Left lung (tissue), 14 donors: ENCODE measurements at places on chromosomes 16 and 17. TPM values are rescaled to one million over a fixed set of nuclear protein-coding genes. Genes with fewer than 3 reads are reported as not detected.
A peak's percentile ranks its signal among the peaks of the same experiment; 100 is the strongest.

The KAT8 gene
- 59.6 TPM for polyA plus RNA-seq

The DPEP3 gene
- polyA plus RNA-seq, result not detected

The PROCA1 gene
- 6.1 TPM for polyA plus RNA-seq

The FOXF1 gene
- polyA plus RNA-seq, result 44.8 TPM

The PRM1 gene
- not detected for polyA plus RNA-seq

The NRN1L gene
- polyA plus RNA-seq, result 2.6 TPM

The RNF40 gene
- 96.3 TPM for polyA plus RNA-seq

The RAB40C gene
- polyA plus RNA-seq, result 25.4 TPM

The GPR179 gene
- polyA plus RNA-seq, result 0.31 TPM

GRCh38 chr17:68777243-68777855 is 176.2 kb upstream of the FAM20A start:
- DNase-seq, result peak; percentile 79

- DNase-seq, result no peak
Observed at GRCh38 chr16:73840728-73841127, 455.9 kb upstream of the PSMD7 start.

- no peak for DNase-seq
Observed at GRCh38 chr17:82930043-82930923, 90.5 kb upstream of the ZNF750 start.

DNA sequence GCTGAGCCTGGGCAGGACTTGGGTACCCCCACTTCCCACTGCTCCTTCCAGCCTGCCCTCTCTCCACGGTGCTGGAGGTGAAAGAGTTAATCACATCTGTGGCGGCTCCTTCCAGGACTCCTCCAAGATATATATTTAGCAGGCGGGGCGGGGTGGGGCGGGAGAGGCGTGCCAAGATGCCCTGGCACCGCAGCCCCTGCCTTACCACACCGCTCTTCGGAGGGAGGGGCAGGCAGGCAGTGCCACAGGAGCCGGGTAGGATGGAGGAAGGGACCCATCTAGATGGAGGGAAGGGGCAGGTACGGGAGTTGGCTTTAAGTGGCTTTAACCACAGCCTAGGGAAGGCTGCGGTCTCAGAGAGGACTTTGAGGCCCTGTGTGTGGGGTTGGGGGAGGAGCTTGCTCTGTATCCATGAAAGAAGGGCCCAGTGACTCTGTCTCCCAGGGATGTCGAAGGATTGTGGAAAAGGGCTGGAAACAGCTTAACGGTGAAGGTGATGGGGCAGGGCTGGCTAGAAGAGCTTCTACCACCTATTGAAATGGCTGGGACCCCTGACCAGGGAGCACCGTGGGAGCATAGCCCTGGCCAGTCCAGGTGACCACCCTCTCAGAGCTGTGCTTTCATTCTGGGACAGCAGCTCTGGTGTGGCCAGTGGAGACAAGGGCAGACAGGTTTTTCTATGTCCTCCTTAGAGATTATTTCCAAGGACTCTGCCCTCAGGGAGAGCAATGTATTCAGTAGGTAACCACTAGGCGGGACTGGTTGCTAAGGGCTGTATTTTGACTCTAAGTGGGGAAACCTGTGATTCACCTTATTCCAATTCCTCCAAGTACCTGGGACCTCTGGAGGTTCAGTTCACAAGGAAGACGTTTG is 13.0 kb downstream of the GPR142 start:
- DNase-seq, result no peak

DNA sequence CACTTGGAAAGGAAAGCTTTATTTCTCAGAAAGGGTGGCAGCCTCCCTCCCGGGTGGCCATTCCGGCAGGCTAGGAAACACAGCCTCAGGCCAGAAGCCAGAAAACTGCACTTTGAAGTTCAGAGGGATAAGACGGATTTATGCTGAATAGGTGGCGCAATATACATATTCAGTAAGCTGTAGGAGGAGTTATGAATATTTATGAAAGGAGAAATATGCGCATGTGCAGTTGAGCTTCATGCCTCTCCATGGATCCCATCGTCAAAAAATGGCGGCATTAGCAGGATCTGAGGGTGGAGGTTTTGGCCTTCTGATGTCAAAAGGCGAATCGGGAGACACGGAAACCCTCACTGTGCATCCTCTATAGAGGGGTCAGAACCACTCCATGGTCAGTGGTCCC is 82.3 kb downstream of the KATNIP start:
- DNase-seq, result no peak

GRCh38 chr17:64152428-64153125 is 22.6 kb upstream of the ERN1 start:
- no peak for DNase-seq

GRCh38 chr17:66438101-66438500 is 135.7 kb downstream of the PRKCA start:
- no peak for DNase-seq

DNA sequence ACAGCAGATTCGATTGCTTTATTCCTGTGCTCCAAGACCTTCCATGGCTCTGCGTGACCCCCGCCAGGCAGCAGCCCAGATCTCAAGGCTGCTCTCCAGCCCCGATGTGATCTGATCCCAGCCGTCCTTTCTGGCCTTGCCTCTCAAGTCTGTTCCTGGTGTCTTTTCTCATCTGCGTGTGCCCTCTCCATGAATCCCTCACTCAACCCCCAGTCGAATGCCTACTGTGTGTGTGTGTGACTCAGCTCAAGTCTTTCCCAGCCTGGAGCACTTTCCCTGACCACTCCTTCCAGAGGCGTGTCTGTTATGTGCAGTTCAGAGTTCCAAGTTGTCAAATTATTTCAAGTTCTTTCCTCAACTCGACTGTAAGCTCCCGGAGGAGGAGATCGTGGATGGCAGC is 64.0 kb downstream of the MRM1 start:
- DNase-seq, result no peak

- DNase-seq, result peak; percentile 65
Observed at GRCh38 chr16:84574191-84574590, 43.7 kb downstream of the COTL1 start.

DNA sequence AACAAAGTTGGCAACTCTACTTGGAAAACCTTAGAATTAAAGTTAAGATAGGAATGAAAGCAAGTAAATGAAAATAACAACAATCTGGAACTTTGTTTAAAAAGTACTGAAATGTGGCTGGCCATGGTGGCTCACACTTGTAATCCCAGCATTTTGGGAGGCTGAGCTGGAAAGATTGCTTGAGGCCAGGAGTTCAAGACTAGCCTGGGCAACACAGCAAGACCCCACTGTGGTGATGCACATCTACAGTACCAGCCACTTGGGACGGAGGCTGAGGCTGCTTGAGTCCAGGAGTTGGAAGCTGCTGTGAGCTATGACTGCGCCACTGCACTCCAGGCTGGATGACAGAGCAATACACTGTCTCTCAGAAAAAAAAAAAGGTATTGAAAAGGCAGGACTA is 51.7 kb downstream of the SYNRG start:
- no peak for DNase-seq

- no peak for DNase-seq
Observed at GRCh38 chr17:18331879-18332278, 16.8 kb downstream of the SMCR8 start.

DNA sequence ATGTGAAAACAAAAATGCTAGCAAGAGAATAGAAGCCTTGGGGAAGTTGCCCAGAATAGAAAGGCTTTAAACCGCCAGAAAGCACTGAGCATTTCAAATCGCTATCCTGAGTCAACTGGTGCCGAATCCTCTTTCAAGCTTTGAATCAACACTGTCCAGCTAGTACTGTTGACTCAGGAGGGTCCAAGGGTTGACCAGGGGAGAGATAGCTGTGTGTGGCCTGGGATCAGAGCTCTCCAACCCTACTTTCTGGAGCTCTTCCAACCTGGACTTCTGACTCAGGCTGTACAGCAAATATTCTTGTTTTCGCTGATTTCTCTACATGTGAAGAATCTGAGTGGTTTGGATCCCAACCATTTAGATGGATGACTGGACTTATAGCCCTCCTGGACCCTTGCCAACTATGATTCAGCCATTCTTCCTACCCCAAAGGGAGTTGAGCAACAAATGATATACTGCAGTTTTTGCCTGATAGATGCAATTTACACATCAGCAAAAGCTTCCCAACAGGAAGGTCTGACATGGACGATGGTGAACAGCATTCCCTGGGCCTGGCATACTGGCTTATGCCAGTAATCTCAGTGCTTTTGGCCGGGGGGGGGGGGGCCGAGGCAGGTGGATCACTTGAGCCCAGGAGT is 154.0 kb upstream of the SDK2 start:
- no peak for DNase-seq

DNA sequence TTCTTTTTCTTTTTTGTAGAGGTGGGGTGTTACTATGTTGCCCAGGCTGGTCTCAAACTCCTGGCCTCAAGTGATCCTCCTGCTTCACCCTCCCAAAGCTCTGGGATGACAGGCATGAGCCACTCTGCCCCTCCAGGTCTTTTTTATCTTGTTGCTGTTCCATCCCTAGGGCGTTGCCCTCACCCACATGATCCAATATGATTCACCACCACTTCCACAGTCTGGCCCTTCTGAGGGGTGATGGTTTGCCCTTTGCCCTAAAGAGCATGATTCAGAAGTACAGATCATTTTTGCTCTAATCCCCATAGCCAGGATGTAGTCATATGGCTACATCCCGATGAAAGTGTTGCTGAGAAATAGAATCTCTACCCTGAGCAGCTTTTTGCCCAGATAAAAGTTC is 18.8 kb downstream of the STX4 start:
- no peak for DNase-seq

DNA sequence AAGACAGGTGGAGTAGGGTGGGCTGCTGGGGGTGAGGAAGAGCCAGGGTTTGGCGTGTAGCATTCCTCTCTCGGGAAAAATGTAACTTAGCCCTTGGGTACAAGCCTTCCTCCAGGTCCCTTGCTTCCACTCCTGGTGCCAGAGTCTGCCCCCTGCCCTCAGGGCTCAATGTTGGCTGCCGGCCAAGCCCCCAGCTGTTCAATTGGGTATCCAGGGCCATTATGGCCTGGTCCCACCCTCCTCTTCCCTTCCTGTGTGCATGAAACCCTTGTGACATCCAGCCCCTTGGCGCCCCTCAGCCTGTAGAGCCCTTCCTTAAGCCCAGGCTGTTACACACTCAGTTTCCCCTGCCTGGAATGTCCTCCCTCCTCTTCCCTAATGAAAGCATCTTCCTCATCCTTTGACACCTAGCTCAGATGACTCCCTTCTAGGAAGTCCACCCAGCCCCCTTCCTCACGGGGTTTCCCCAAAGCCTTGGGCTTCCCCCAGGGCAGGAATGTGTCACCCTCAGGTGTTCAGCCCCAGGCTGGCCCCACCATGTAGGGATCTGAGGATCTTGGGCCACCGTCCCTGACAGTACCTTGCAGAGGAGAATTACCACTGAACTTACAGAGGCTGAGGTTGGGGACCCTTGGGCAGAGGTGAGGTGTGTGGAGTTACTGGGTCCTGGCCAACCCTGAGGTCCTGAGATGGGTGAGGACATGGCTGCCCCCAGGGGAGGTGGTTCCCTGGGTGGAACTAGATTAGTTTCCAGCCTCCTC is 30.0 kb downstream of the B9D1 start:
- DNase-seq, result no peak

DNA sequence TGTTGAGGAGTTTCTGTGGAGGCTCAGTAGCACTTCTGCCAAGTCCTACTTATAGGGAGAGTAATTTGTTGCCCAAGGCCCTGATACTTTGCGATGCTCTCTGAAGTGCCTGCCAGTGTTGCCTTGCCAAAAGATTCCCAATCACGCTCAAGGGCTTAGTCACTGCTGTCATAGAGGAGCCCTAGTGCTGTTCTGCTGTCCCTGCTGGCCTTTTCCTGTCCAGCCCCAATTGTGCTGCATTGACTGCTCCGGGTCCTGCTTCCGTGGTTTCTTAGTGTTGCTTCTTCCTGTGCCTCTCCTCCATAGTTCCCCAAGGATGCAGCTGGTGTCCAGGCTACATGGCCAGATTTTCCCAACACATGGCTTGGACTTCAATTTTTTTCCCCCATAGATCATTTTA is 13.9 kb downstream of the NUP93 start:
- DNase-seq, result no peak

DNA sequence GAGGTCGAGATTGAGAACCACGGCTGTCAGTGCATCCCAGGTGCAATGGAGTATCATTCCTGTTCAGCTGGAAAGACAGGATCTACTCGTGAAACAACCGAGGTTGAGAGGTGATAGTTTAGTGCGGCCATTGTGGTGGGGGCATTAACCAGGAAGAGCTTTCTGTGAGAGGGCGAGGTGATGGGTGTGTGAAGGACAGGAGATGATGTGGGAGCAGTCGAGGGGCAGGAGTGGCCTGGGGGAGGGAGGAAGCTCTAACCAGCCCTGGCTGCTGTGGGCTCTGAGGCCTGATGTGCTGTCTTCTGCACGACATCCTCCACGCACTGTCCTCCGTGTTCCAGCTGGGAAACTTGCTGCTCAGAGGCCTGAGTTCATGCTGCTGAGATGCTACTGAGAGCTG is 22.0 kb downstream of the GOSR2 start:
- DNase-seq, result no peak

- no peak for DNase-seq
Observed at GRCh38 chr16:20952139-20952920, 51.8 kb downstream of the LYRM1 start.

GRCh38 chr17:57920916-57921703 is 34.1 kb downstream of the CUEDC1 start:
- DNase-seq, result peak; percentile 53

DNA sequence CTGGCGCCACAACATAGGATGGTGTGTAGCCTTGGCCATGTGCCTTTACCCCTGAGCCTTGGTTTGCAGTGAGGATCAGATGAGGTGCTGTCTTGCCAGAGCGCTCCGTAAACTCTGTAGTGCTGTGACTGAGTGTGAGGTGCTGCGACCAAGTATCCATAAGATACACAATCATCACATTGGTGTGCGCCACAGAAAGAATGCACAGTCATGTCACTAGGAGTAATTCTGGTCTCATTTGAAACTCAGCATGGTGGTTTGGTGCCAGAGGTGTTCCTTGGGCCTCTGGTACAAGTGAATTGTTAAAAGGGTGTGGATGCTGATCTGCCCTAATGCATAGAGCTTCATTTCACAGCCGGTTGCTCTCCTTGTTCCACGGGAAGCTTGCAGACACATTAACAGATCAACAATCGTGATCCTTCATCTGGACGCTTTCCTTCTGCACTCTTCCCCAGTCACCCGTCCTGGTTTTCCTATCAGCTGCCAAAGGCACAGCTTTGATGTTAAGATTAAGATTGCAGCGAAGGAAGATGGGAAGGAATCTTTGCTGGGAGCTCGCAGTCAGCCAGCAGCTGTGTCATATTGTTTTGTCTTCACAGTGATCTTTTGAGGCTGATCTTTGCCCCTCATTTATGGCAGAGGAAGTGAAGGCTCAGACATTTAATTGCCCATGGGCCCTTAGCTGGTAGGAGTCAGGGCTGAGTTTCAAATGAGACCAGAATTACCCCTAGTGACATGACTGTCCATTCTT is 79.1 kb downstream of the KSR1 start:
- DNase-seq, result no peak

DNA sequence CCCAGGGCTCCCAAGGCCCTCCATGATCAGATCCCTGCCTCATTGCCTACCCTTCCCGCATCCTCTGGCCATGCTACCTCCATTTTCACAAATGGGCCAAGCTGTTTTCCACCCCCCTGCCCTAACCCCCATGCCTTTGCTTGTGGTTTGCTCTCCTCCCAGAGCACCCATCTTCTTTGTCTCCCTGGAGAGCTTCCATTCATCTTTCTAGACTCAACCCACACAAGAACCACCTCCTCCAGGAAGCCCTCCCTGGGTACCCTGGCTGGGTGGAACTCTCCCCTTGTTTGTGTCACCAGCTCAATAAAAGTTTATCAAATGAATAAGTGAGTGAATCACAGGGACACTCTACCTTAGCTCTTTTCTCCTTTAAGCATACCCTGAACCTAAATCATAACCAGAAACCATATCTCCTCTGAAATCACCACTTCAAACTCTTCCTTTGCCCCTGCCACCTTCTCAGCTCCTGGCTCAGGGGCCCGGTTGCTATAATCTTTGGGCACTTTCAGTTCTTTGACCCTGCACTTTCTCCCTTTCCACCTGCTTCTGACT is 2.9 kb upstream of the SCN4A start:
- DNase-seq, result no peak

GRCh38 chr16:61814726-61815347 is 221.4 kb downstream of the CDH8 start:
- DNase-seq, result no peak
